ENCODE measurements at places on chromosomes 6 and 20. TPM values are rescaled to one million over a fixed set of nuclear protein-coding genes. Genes with fewer than 3 reads are reported as not detected.

- H3K4me1 ChIP-seq, result peaks cover 1% of the 10 kb centered on the region
- no peaks in the 10 kb centered on the region for H3K36me3 ChIP-seq
- no peak overlapping the region for H3K4me3 ChIP-seq
- H3K27ac ChIP-seq, result no peak overlapping the region
- DNase-seq, result no peak
Observed at GRCh38 chr20:62968378-62969178, 16.1 kb downstream of the SLC17A9 start.

DNA sequence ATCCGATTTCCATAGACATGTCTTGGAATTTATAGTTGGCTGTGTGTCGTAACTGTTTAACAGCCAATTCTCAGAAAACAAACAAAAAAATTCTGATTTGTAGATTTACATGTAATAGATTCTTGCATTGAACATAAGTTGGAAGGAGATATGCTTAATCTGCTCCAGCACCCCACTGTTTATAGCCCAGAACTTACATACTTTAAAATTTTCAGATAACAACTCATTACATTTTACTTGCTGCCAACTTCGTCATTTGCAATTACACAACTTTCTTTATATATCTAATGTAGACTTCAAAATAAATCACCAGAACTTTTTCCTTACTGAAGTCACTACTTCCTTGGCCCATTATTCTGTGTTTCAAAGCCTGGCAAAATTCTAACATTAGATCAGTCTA lies 472.3 kb upstream of the EYS start:
- H3K27ac ChIP-seq, result no peak overlapping the region
- no peak for DNase-seq
- H3K27me3 ChIP-seq, result no peaks in the 10 kb centered on the region
- H3K36me3 ChIP-seq, result no peaks in the 10 kb centered on the region
- no peak overlapping the region for H3K4me3 ChIP-seq
- H3K4me1 ChIP-seq, result peaks cover 2% of the 10 kb centered on the region

DNA sequence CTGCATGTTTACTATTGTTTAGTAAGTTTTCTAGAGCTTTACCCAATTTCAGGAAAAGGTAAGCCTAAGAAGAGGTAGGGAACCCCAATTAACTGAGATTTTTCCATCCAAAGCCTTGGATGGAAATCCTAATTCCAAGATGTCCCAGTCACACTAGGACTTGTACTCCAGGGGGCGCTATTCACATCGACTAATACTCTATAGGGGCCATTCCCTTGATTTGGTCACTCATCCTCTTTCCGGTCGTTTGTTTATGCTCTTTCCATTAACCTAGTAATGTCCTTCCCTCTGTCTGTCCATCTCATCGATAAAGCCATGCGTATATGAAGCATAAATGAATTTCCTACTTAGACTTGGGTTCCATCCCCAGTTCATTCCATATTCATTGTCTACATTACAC lies 80.8 kb upstream of the FUCA2 start:
- no peak for DNase-seq
- H3K4me3 ChIP-seq, result no peak overlapping the region
- peaks cover 2% of the 10 kb centered on the region for H3K36me3 ChIP-seq
- H3K4me1 ChIP-seq, result peaks cover 2% of the 10 kb centered on the region
- no peak overlapping the region for H3K27ac ChIP-seq

GRCh38 chr6:14055541-14055940 lies 62.0 kb upstream of the CD83 start:
- H3K4me1 ChIP-seq, result no peaks in the 10 kb centered on the region
- H3K27ac ChIP-seq, result no peak overlapping the region
- H3K4me3 ChIP-seq, result no peak overlapping the region
- DNase-seq, result no peak
- H3K27me3 ChIP-seq, result peaks cover 19% of the 10 kb centered on the region

DNA sequence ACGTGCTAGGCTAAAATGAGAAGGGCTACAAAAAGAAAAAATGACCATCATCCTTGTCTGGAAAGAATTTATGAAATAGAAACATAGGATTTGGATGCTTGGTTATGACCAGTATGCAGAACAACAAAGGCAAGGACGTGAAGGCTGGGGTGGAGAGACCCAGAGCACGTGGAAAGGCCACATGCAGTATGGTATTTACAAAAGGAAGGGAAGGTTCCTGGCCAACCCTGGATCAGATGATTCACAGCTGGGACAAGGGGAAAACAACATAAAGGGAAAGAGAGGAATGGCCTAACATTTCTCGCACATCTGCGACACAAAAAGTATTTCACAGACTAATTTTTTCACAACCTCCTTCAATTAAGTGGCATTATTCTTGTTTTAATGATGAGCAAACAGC lies 8.2 kb downstream of the STX7 start:
- H3K4me3 ChIP-seq, result no peak overlapping the region
- H3K4me1 ChIP-seq, result peaks cover 10% of the 10 kb centered on the region
- H3K27ac ChIP-seq, result no peak overlapping the region
- no peak for DNase-seq
- H3K27me3 ChIP-seq, result no peaks in the 10 kb centered on the region

DNA sequence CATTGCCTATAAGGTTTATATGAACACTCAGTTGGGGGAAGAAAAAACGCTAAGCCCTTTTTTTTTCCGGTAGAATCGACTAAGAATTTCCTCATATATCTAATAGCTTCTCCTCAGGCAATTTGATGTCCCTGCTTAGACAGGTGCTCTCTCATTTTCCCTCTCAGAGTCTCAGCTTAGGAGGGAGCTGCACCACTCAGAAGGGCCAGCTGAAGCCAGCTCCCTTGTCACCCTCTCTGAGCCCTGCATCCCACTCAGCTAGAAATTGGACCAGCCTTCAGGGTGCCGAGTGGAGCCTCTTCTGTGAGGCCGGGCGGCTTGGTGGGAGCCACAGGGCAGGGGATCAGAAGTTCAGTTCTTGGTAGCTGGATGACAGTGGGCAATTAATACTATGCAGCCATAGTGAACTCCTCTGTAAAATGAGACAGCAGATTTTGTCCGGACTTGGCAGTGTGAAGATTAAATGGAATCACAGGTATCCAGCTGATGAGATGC lies 368.5 kb downstream of the MAFB start:
- H3K27ac ChIP-seq, result no peak overlapping the region
- DNase-seq, result no peak
- no peaks in the 10 kb centered on the region for H3K27me3 ChIP-seq
- no peaks in the 10 kb centered on the region for H3K36me3 ChIP-seq
- H3K4me1 ChIP-seq, result peaks cover 2% of the 10 kb centered on the region

DNA sequence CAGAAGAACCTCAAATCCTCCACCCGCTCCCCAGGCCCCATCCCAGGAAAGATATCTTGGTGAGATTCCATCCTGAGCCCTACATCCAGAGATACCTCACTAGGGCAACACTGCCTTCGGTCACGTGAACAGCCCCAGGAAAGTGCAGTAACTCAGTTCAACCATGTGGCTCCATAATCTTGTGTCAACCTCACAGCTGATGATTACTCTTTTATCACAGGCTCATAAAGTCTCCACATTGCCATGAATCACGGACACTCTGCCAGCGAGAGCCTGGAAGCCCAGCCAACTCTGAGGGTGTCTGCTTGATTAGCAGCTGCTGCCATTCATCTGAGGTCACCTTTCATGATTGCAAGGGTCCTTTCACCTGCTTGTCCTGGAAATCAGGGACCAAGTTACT lies 175.8 kb upstream of the LRFN2 start:
- no peak overlapping the region for H3K27ac ChIP-seq
- peaks cover 13% of the 10 kb centered on the region for H3K27me3 ChIP-seq
- no peak for DNase-seq
- H3K36me3 ChIP-seq, result no peaks in the 10 kb centered on the region

DNA sequence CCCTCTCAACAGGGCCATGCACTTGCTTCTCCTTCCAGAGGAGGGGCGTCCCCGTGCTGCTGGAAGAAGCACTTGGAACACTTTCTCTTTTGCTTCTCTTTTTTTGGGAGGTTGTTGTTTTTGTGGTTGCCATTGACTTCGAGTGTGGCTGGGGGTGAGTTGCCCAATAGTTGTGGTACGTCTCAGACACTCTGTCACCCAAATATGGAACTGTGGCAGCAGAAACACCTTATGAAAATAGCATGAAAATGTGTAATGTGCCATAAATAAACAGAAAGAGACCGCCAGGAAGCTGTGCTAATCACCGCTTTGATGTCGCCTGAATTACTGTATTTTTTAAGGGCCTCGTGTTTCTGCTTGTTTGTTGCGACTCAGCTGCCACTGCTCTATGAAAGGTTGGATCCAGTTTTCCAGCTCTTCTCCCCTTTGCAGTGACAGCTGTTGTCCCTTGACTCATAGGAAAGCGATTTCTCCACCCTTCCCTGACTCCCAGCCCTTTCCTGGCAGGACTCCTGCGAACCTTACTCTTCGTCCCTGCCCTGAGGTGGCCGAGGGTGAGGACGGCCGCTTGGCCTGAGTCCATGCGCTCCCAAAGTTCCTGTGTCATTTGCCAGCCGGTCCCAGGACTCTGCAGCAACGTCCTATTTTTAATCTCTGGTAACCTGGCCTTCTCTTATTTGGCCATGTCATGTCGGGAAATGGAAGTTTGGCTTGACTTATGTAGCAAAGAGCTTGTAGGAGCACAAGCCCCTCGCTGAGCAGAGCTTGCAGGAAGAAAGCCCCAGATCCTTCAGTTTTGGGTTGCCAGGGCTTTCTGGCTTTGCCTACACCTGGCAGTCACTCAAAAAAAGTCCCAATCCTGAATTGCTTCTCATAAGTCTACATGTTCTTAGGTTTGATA lies 694.6 kb downstream of the QKI start:
- H3K27ac ChIP-seq, result no peak overlapping the region
- no peaks in the 10 kb centered on the region for H3K36me3 ChIP-seq
- no peak for DNase-seq
- no peak overlapping the region for H3K4me3 ChIP-seq

GRCh38 chr6:165441181-165441580 lies 131.8 kb upstream of the C6orf118 start:
- H3K36me3 ChIP-seq, result peaks cover 13% of the 10 kb centered on the region
- H3K27me3 ChIP-seq, result no peaks in the 10 kb centered on the region
- H3K27ac ChIP-seq, result no peak overlapping the region
- H3K4me3 ChIP-seq, result no peak overlapping the region

- DNase-seq, result no peak
- H3K4me3 ChIP-seq, result no peak overlapping the region
- no peaks in the 10 kb centered on the region for H3K27me3 ChIP-seq
- H3K4me1 ChIP-seq, result peaks cover 1% of the 10 kb centered on the region
- peaks cover 3% of the 10 kb centered on the region for H3K36me3 ChIP-seq
- no peak overlapping the region for H3K27ac ChIP-seq
Observed at GRCh38 chr6:115999235-115999634, 61.5 kb downstream of the FRK start.

GRCh38 chr6:137944793-137945498 lies 77.9 kb downstream of the TNFAIP3 start:
- H3K36me3 ChIP-seq, result no peaks in the 10 kb centered on the region
- H3K4me3 ChIP-seq, result no peak overlapping the region
- no peaks in the 10 kb centered on the region for H3K27me3 ChIP-seq
- DNase-seq, result no peak
- peaks cover 3% of the 10 kb centered on the region for H3K4me1 ChIP-seq
- H3K27ac ChIP-seq, result no peak overlapping the region

GRCh38 chr6:149651056-149651455 lies 2.5 kb upstream of the KATNA1 start:
- peaks cover 11% of the 10 kb centered on the region for H3K4me1 ChIP-seq
- no peak for DNase-seq
- peaks cover 9% of the 10 kb centered on the region for H3K36me3 ChIP-seq
- no peak overlapping the region for H3K4me3 ChIP-seq

DNA sequence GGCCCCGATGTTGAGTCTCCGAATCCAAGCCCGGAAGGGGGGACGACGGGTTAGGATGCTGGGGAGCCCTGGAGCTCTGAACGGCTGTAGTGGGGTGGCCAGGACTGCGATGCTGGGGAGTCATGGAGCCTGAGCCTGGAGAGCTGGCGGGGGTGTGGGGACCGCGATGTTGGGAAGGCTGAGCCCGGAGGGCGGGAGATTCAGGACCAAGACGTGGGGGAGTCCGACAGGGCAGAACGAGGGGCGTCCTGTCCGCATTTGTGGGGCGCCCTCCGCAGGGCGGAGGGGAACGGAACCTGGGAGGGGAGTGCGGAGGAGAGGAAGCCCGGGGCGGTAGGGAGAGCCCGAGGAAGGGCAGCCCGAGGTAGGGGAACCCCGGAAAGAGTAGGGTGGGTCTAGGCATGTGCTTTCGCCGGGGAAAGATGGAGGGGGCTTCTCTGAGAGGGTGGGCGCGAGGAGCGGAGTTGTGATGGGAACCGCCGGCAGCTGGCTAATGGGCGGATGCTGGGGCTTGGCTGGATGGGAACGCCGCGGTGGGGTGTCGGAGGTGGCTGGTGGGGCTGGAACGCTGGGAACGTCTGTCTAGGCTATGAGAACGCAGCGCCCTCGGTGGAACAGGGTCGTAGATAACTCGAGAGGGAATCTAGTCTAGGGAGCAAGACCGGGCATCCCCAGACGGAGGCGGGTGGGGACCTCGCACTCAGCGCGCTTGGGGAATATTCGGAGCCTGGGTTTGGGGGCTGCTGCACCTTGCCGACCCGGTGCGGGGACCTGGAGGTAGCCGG lies 684 bp downstream of the PAQR8 start:
- peaks cover 20% of the 10 kb centered on the region for H3K27me3 ChIP-seq
- DNase-seq, result peak; percentile 13
- H3K4me1 ChIP-seq, result peaks cover 15% of the 10 kb centered on the region
- peak overlapping the region; percentile 80 for H3K27ac ChIP-seq
- peak overlapping the region; percentile 91 for H3K4me3 ChIP-seq
- H3K36me3 ChIP-seq, result peaks cover 1% of the 10 kb centered on the region

Gene OXT
- not detected for total RNA-seq

Gene ARMH2
- not detected for total RNA-seq

Gene SSTR4
- not detected for total RNA-seq

Gene PPP2R5D
- 53.6 TPM for total RNA-seq

Gene VGLL2
- total RNA-seq, result not detected

Gene CCDC170
- total RNA-seq, result 0.22 TPM

Gene HCRTR2
- not detected for total RNA-seq

Gene PPARD
- 14.0 TPM for total RNA-seq

Gene SEMG1
- not detected for total RNA-seq
